ENCODE measurements at places on chromosomes 16 and 17.

GRCh38 chr17:68205808-68206720 is 41.8 kb upstream of the AMZ2 start:
- no peak for DNase-seq

DNA sequence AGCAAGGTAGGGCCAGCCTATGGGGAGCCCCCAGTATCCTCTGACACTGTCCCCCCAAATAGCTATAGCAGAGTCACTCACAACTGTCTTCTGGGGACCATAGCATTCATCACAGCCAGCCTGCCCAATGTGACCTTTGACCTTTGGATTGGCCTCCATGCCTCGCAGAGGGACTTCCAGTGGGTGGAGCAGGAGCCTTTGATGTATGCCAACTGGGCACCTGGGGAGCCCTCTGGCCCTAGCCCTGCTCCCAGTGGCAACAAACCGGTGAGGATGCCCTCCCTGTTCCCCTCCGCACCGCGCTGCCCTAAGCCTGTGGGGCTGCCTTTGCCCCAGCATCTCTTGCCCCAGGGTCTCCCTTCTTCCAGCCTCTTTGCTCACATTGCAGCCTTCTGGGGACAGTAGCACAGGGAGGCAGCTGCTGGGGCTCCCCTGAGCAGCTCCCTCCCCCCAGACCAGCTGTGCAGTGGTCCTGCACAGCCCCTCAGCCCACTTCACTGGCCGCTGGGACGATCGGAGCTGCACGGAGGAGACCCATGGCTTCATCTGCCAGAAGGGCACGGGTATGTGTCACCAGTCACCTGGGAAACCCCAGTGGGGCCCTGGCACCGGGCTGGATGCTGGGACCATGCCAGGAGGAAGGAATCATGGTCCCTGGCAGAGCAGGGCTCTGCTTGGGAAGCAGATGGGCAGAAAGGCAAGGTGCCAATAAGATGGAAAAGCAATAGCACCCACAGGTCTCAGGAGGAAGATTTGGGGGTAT is 61.1 kb downstream of the MRC2 start:
- DNase-seq, result no peak

GRCh38 chr17:59754552-59754951 is 47.1 kb downstream of the VMP1 start:
- DNase-seq, result peak; percentile 93

DNA sequence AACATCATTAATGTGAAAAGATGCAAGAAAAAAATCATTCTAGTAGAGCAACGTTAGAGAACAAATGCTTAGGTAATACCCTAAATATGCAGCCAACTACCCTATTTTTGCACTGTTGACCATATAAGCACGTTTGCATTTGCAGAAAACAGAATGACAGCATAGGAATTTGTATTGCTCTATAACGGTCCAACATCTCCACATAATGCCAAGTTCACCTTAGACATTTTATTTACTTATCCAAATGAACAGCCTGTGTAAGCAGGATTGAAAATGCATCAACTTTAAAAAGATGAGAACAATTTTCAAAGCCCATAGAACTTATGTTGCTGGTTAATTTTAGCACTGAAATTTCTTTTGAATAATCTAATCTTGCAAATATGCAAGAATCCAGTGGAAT is 19.1 kb upstream of the RSL1D1 start:
- no peak for DNase-seq

DNA sequence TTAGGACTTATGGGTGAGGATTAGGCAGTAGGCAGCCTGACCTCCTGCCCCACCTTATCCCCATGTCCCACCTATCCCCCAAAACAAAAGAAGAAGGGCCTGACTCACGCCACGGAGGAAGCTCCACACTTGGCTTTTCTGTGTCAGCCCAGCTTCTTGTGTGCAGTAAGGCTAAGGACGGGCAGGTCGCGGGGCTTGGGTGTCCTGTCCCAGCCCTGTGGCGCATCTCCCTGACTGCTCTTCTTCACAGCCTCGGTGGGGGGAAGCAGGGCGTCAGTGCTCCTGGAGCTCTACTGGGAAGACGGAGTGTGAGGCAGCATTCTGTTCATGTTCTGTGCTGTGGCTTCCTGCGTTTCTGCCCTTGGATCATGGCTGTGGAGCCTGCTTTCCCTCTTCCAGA is 34.6 kb upstream of the ALDH3A2 start:
- DNase-seq, result no peak

All from COLO829 (cell line).